Kasumi-1 (cell line): ENCODE measurements at places on chromosomes 11 and 22.

DNA sequence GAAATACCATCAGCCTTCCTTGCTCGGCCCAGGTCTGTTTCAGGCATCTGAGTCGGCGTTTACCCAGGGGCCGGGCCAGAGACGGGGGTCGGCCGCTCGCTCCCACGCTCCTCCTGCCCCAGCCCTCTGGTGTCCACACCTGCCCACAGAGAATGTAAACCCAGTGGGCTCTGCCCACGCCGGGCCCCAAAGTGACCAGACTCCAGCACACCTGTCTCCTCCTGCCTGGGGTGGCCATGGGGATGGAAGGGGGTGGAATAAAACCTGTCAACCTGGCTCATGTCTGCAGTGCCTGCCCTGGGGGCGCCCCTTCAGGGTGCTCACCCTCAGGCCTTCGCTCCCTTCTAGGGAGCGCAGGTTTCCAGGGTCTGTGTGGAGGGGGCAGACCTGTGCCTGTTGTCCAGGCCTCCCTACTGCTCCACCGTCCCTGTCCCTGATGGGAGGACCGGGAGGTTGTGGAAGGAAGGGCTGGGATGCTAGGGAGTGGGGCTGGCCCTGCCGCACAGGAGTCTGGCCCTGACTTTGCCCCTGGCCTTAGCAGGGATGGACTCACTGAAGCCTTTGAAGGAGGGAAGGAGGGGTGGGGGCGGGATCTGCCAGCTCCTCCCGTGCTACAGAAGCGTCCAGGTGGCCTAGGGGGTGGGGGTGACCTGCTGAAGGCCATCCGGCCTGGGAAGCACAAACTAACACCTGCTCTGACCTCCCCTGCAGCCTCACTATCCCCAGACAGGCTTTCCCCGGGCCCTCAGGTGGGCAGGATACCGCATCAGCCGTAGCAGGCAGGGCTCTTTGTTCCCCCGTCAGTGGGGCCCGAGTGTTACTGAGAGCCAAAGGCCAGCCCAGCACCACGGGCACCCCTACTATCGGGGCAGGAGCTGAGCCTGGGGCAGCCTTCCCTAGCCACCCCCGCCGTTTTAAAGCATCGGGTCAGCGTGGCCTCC, 14.7 kb upstream of the ARHGAP8 start:
- no peak for DNase-seq

DNA sequence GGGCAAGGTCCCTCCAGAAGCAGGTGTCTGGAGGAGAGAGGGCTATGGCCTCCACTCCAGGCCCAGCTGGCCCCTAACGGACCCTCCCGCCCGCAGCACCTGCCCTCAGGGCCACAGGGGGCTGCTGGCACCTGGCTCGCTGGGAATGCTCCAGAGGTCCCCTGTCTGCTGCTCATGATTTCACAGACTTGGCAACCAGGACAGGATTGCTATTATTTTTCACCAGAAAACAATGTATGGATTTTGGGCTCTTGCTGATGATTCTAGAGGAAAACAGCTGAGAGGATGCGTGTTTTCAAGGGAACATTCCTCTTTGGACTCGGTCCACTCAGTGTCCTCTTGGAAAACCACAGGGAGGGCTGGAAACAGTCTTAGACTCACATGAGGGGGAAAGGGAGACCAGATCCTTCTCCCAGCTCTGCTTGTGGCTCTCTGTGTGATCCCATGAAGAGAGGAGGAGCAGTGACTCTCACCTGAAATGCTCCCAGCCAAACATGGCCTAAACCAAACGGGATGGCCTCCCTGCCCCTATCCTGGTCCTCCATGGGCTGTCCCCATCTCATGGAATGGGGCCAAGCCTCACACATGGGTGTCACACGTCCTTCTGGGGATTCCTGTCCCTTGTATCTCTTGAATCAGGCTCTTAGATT, 15.8 kb downstream of the MYEOV start:
- DNase-seq: no peak

DNA sequence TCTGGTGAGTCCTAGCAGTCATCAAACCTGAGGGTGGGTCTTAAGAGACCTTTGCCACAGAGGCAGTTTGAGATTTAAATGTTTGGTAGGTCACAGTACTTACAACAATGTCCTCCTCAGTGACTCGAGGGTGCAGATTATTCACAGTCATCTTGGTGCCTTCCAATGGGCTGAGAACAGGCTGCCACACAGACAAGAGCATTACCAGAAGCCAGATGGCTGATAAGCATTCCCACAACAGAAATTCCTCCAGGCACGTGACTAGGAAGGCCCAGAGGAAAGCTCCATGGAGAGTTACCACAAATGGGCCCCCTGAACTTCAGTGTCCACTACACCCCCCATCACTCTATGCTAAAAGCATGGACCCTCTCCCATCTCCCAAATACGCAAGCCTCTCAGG, 19.2 kb downstream of the POLDIP3 start:
- DNase-seq: no peak

- DNase-seq: peak; percentile 11
These were observed 20.6 kb downstream of the PHF21A start for GRCh38 chr11:46100670-46101069.

DNA sequence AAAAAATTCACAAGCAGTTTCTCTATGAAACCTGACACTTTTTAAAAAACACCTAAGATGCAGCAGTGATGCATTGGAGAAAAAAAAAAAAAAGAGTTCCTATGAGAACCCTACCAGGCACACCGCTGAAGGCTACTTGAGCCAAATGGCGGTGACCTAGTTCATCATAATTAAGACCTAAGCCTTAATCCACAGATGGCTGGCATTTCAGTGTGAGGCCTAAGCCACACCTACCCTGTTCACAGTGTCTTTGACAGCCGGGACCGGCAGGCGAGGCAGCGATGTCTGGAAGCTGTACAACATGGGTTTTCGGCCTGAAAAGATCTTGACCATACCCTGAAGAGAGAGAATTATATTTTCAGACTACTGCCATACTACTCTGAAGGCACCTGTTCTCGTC, 38.0 kb downstream of the CPT1A start:
- DNase-seq: no peak

DNA sequence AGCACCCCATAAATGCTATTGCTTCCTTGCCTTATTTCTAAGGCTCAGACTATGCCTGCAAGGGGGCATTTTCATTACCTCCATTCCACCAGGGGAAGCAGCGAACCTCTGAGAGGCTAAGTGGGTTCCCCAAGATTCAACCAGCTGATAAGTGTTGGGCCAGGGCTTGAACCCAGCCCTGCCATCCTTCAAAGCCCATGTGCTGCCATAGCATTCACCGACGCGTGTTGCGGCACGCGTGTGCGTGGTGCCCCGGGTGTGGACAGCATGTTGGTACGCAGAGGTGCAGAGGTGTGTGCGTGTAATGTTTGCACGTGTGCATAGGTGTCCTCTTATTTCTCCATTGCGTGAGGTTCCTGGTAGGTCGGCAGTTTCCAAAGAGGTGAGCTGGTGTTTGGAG, 66.0 kb upstream of the PPARA start:
- no peak for DNase-seq

GRCh38 chr11:91788764-91789163, 435.9 kb upstream of the FAT3 start:
- DNase-seq: no peak

DNA sequence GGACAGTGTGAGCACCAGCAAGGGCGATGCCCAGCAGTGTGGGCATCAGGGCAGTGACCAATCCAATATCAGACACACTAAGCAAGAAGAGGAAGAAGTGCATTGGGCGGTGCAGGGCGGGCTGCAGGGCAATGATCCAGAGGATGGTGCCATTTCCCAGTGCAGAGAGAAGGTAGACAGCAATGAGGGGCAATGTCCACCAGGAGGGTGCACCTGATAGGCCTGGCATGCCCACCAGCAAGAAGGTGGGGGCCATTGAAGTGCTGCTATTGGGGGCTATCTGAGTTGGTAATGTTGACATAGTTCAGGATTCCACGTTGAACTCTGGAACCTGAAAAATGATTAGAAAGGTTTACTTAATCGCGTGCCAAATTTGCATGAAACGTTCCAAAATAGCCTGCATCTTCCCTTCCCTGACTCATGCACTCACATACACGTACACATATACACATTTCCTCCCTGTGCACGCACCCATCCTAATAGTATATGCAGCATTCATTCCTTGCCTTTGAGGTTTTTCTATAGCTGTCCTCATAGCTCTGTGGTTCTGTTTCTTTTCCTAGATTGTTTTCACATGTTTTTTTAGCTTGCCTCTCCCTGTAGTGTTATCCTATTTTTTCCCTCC, at the start of gene OR51S1:
Gene OR51S1, minus strand, starts transcription at position 301 of the 625 bp plus-strand sequence. Its CDS starts 0 bp downstream, at position 301.
- DNase-seq: no peak

GRCh38 chr11:77747381-77747969, 73.0 kb downstream of the RSF1 start:
- no peak for DNase-seq

DNA sequence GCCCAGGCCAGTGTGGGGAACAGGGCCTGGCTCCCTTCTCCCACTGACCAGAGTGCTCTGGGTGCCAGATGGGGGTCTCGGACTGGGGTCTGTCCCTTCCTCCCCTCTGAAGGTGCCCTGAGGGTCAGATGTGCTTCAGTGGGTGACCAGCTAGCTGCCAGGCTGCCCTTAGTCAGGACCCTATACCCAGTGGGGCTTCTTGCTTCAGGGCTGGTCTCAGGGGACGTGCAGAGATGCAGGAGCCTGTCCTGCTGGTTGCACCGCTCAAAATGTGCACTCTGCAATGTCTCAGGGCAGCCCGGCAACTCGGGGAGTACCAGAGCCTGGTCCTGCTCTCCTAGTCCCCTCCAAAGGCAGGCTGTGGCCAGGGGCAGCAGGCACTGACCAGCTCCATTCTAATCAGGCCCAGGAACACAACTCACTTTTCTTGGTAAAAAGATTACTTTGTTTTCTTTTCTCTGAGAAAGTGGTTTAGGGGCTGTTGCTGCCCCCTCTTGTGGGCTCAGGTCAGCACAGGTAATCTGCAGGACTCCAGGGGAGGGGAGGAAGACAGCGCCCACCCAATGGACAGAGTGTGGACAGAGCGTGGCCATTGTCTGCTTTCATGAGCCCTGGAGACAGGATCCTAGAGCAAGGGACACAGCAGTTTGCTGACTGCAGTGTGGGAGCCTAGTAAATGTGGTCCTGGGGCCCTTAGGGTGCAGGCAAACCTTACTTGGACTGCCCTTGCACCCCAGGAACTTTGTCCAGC, 80.9 kb downstream of the MED15 start:
- no peak for DNase-seq

DNA sequence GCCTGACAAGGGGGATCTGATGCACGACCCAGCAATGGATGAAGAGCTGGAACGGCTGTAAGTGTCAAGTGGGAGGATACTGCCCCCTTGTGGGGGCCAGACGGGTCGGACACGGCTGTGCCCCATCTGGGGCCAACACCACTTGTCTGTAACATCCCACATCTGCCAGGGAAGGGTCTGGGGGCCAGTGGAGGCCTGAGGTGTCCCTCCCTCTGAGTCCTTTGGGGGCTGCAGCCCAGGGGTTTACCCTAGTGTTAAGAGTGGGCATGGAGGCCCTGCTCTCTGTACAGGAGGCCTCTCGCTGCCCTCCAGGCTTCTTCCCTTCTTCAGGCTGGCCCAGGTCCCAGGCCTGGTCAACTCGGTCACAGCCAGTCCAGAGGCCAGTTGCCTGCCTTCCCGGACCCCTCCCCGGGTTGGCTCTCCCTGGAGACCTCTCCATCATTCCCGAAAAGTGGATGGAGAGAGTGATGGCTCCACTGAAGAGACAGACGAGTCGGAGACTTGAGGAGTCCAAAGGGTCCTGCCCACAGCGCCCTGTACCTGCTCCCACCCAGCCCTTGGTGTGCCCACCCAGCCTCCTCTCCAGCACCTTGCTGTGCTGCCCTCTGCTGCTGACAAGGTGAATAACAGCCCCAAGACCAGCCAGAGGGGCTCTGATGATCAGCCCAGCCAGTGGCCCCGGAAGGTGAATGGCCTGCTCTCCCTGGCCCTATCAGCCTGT, 15.4 kb downstream of the ARFGAP2 start:
- DNase-seq: peak; percentile 64
